ENCODE measurements at places on chromosomes 16 and 17.

GRCh38 chr17:9023392-9024218 lies 2.3 kb downstream of the NTN1 start:
- DNase-seq = no peak

- DNase-seq = no peak
These were observed 274.2 kb upstream of the SOX9 start for GRCh38 chr17:71846561-71847110.

GRCh38 chr16:24013864-24014645 lies 178.3 kb downstream of the PRKCB start:
- DNase-seq = no peak

- no peak for DNase-seq
These were observed 96.9 kb upstream of the ADAMTS18 start for GRCh38 chr16:77531752-77532151.

DNA sequence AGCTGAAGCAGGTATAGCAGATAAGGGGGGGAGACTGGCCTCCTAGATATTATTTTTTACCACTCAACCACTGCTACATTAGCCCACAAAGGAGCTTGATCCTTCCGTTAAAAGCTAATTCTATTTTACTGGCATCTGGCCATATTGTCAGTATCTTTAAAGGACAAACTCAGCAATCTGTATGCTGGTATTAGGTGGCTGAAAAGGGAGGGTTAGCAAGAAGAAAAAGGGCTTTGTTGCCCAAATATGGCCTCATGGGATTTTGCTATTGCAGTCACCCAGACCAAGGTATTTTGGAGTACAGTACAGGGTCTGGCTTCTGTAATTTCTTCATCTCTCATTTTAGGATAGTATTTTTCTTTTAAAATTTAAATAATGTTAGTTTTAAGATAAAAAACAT lies 14.4 kb downstream of the RFWD3 start:
- DNase-seq = no peak

- DNase-seq = no peak
These were observed 9.2 kb downstream of the C17orf67 start for GRCh38 chr17:56824503-56824902.

- no peak for DNase-seq
These were observed 73.0 kb downstream of the ABCC6 start for GRCh38 chr16:16150117-16150877.
